ENCODE measurements at places on chromosomes 6 and 20.

- no peak for DNase-seq
These were observed 25.7 kb downstream of the DTD1 start for GRCh38 chr20:18613553-18613952.

GRCh38 chr20:57013741-57014140 lies 252.7 kb downstream of the BMP7 start:
- DNase-seq = no peak

DNA sequence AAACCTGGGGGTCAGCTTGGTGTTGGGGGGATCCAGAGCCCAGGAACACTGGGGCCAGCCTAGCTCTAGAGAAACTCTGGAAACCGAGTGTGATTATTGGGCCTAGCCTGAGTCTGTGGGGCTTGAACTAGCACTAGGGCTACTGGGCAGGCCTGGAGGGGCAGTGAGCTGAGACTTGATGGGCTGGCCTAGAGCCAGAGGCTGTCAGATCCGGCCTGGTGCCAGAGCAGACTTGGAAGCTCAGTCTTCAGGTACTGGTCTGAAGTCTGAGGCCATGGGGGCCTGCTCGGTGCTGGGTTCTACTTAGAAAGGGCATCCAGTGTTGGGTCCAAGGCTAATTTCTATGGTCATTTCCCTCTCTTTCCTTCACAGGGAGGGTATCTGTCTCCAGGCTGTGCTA lies 2.7 kb downstream of the DEFB112 start:
- DNase-seq = no peak

GRCh38 chr20:33191484-33191883 lies 23.5 kb downstream of the BPIFA2 start:
- no peak for DNase-seq

- no peak for DNase-seq
These were observed 83.7 kb upstream of the PTCHD4 start for GRCh38 chr6:48194596-48195295.

DNA sequence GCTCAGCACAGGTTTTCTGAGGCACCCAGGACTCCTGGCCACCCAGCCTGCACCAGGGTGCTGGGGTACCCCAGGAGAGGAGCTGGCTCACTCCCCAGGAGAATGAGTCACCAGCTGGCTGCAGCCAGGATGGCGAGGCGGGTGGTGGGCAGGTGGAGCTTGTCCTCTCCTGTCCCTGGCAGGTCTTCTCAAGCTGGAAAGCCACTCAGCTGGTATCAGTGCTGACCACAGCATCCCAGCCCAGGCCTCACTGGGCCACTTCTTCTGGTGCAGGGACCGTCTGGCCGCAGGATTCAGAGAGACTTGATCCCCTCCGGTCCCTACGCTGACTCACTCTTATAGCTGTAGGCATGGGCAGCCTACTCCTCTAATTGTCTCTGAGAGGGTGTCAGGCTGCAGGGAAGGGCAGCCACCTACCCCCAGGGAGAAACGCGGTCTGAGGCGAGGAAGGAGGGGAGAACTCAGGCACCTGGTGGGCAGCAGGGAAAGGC lies 22.2 kb downstream of the TFEB start:
- peak; percentile 82 for DNase-seq

- DNase-seq = no peak
These were observed 31.1 kb downstream of the TMEM242 start for GRCh38 chr6:157292202-157292601.

DNA sequence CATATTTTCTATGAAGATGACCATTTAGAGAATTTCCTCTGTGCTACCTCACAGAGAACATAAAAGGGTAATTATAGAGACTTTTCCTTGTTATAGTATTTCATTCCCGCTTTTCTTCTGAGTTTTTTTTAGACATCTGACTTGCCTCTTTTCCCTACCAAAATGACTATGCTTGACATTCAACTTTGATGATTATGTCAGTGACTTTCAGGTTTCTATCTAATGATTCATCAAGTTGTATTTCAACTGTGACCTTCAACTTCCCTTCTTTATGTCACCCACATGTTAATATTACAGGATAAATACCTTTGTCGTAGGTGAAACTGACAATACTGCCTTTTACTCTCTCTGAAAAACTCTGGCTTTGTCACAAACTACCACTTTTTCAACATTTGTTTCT lies 95.3 kb downstream of the MLIP start:
- no peak for DNase-seq

- DNase-seq = no peak
These were observed 32.4 kb downstream of the COL9A1 start for GRCh38 chr6:70270287-70271005.
